ENCODE measurements at places on chromosomes 5 and 9. TPM values are rescaled to one million over a fixed set of nuclear protein-coding genes. Genes with fewer than 3 reads are reported as not detected.
A peak's percentile ranks its signal among the peaks of the same experiment; 100 is the strongest.

GRCh38 chr5:27748847-27749246 lies 710.5 kb upstream of the CDH9 start:
- DNase-seq, result no peak
- no peaks in the 10 kb centered on the region for H3K36me3 ChIP-seq
- no peak overlapping the region for H3K4me3 ChIP-seq

- H3K36me3 ChIP-seq, result no peaks in the 10 kb centered on the region
- no peaks in the 10 kb centered on the region for H3K4me1 ChIP-seq
- no peaks in the 10 kb centered on the region for H3K27me3 ChIP-seq
These were observed 96.8 kb upstream of the PANK3 start for GRCh38 chr5:168675883-168676408.

The DNAH5 gene
- 0.62 TPM for total RNA-seq

The C9orf50 gene
- not detected for total RNA-seq

DNA sequence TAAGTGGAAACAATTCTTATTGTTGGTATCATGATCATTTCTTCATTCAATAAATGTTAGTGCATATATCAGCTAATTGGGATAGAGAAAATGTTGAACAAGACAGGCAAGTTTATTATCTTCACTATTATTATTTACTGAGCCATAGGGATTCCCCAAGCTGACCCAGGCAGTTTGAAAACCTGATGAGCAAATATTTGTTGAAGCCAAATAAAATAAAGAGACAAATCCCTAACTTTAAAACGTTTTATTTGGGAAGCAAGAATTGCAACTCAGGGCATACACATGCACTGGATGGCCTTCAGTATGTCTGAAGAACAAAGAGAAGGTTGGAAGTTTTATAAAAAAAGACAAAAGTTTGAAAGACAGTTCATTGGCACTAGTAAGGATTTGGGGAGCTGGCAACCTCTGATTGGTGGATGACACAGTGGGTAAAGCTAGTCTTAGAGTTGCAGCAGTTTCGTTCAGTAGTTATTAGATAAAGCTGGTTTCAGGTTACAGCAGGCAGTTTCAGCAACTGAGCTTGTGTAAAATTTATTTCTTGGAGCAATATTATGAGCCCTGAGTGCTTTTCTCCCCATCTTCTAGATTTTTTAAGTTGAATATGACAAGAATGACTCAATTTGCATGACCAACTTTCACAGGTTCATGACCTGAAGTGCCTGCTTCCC lies 44.7 kb upstream of the PRLR start:
- H3K27ac ChIP-seq, result no peak overlapping the region
- no peak overlapping the region for H3K4me3 ChIP-seq
- H3K4me1 ChIP-seq, result no peaks in the 10 kb centered on the region
- no peaks in the 10 kb centered on the region for H3K36me3 ChIP-seq

The AMBP gene
- total RNA-seq, result not detected

DNA sequence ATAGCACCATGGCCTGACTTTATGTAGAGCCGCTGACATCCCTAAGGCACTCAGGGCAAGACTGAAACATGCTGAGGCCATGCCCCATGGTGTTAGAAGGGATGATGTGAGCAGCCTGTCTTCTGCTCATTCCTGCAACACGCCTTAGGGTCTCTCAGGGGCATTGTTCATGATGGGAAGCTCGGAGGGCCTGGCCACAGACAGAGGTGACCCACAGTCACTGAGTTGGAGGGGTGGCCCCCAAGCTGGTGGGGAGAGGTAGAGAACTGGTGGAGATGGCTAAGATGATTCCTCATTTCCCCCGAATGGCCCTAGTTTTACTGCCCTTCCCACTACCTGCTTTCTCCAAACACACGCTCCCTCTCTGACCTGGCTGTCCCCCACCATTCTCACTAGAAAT lies 135.2 kb downstream of the BARX1 start:
- no peaks in the 10 kb centered on the region for H3K36me3 ChIP-seq
- H3K4me3 ChIP-seq, result no peak overlapping the region
- H3K4me1 ChIP-seq, result peaks cover 7% of the 10 kb centered on the region
- no peak overlapping the region for H3K27ac ChIP-seq
- DNase-seq, result no peak

- H3K27ac ChIP-seq, result no peak overlapping the region
- H3K36me3 ChIP-seq, result no peaks in the 10 kb centered on the region
- no peak for DNase-seq
- no peaks in the 10 kb centered on the region for H3K4me1 ChIP-seq
These were observed 65.3 kb downstream of the MARCHF3 start for GRCh38 chr5:126965061-126965475.

GRCh38 chr9:98873951-98874371 lies 66.5 kb downstream of the GALNT12 start:
- no peaks in the 10 kb centered on the region for H3K27me3 ChIP-seq
- H3K27ac ChIP-seq, result no peak overlapping the region

- DNase-seq, result no peak
- no peaks in the 10 kb centered on the region for H3K36me3 ChIP-seq
- no peaks in the 10 kb centered on the region for H3K27me3 ChIP-seq
- no peak overlapping the region for H3K27ac ChIP-seq
- no peaks in the 10 kb centered on the region for H3K4me1 ChIP-seq
These were observed 33.9 kb downstream of the VLDLR start for GRCh38 chr9:2655411-2655901.

GRCh38 chr9:130973686-130974281 lies 34.7 kb upstream of the FIBCD1 start:
- H3K27ac ChIP-seq, result no peak overlapping the region
- H3K4me3 ChIP-seq, result no peak overlapping the region
- no peak for DNase-seq
- no peaks in the 10 kb centered on the region for H3K36me3 ChIP-seq

The PCDHA9 gene
- total RNA-seq, result 2.0 TPM

DNA sequence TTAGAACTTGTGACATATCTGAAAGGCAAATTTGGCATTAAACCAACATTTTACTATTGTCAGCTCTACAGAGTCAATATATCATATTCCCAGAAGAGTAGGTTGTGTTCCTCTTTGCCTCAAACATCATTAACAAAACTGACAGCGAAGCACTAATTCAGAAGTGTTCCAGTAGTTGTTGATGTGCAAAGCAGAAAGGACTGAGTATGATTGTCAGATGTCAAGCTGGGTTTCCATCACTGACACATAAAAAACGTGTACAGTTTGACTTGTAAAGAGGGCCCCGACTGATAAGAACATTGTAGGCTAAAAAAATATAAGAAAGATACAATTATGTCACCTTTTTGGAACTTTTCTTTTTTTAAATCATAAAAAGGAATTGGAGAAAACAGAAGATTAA lies 101.5 kb upstream of the ZNF608 start:
- H3K4me3 ChIP-seq, result no peak overlapping the region
- no peaks in the 10 kb centered on the region for H3K27me3 ChIP-seq
- no peak overlapping the region for H3K27ac ChIP-seq
- H3K4me1 ChIP-seq, result peaks cover 3% of the 10 kb centered on the region
- H3K36me3 ChIP-seq, result no peaks in the 10 kb centered on the region

The IL3 gene
- not detected for total RNA-seq

GRCh38 chr5:63255594-63255993 lies 677.0 kb downstream of the LRRC70 start:
- no peaks in the 10 kb centered on the region for H3K36me3 ChIP-seq
- peak; percentile 43 for DNase-seq
- H3K4me1 ChIP-seq, result peaks cover 9% of the 10 kb centered on the region
- no peak overlapping the region for H3K27ac ChIP-seq
- H3K27me3 ChIP-seq, result no peaks in the 10 kb centered on the region

The SELENOP gene
- 2.0 TPM for total RNA-seq

The IFNA10 gene
- not detected for total RNA-seq

Measured in neural progenitor cell (in vitro differentiated cells).